ENCODE measurements at places on chromosomes 4 and X.
A peak's percentile ranks its signal among the peaks of the same experiment; 100 is the strongest.

- DNase-seq, result no peak
Observed at GRCh38 chrX:45372151-45372550, 171.5 kb upstream of the DIPK2B start.

DNA sequence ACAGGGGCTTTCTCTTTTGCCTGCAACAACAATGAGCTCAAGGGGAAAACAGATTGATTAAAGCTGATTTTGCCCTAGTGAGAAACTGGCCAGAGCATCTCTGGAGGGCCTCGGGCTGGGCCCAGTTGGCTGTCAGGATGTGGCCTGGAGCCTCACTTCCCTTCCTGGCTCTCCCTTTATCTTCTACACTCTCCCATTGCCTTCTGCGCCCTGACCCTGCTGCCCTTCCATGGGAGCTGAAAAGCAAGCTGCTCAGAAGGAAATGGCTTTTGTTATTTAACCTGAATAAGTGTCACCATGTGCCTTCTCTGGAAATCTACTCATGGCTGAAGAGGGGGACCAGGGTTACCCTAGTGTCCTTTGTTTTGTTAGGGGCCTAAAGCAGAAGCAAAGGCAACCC is 43.8 kb downstream of the NHSL2 start:
- DNase-seq, result no peak

- DNase-seq, result no peak
Observed at GRCh38 chr4:42104521-42104920, 47.9 kb downstream of the BEND4 start.

DNA sequence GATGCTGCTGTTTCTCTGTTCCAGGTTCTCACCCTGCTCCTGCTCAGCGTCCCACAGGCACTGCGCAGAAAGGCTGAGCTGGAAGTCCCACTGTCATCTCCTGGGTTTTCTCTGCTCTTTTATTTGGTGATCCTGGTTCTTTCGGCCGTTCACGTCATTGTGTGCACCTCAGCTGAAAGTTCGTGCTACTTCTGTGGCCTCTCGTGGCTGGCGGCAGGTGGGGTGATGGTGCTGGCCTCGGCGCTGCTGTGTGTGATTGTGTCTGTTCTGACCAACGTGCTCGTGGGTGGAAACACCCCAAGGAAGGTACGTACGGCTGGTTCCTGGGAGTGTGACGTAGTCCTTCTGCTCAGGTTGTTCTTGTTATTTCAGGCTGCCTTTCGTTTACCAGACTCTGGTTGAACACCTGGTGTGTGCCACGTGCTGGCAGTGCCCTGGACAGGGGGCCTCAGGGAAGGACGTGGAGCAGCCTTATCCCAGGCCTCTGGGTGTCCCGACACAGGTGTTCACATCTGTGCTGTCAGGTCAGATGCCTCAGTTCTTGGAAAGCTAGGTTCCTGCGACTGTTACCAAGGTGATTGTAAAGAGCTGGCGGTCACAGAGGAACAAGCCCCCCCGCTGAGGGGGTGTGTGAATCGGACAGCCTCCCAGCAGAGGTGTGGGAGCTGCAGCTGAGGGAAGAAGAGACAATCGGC is 22.8 kb downstream of the PIGG start:
- no peak for DNase-seq

DNA sequence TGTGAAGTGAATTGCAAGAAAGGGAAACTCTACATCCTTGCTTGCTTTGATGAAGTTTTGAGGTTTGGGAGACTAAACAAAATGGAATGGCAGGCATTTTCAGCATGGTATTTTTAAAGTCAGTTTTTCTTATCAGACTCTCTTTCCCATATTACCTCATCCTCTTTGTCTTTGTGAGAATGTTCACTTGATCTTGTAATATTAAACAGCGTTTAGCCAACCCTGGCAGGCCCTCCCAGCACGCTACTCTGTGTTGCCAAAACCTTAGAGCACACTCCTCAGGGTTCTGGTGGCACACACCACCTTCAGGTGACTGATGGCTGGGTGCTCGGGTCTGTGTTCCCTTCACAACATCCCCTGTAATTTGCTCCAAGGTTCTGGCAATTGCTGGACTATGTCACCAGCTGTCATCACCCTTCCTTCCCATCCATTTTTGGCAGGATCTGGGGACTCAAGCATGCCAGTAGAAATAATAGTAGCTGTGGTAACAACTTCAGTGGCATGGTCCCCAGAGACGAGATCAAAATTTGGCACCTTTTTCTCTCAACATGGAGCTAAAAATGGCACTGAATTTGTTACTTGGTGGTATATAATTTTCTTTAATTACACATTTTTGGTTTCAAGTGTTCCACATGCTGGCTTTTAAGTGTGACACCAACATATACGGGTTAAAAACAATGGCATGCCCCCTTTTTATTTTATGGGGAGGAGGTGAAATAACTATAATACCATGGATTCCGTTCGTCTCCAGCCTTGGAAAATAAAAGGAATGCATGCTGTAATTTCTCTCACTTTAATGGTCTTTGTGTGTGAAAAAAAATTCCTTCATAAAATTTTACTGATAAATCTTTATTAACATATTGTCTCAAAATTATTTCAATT is 273.1 kb downstream of the DCTD start:
- DNase-seq, result peak; percentile 77

DNA sequence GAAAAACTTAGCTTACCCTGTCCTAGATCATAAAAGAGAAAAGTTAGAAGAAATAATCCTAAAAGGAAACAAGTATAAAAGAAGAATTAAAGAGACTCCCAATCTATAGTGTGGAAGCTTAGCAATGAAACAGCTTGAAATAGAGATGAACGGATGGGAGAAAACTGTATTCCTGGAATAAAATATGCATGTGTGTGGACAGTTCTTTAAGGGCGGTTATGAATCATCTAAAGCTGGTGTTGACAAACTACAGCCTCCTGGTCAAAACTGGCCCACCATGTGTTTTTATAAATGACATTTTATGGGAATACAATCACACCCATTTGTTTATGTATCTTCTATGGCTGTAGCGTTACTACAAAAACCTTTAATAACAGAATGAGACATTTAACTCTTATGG is 69.4 kb downstream of the OR13H1 start:
- no peak for DNase-seq

DNA sequence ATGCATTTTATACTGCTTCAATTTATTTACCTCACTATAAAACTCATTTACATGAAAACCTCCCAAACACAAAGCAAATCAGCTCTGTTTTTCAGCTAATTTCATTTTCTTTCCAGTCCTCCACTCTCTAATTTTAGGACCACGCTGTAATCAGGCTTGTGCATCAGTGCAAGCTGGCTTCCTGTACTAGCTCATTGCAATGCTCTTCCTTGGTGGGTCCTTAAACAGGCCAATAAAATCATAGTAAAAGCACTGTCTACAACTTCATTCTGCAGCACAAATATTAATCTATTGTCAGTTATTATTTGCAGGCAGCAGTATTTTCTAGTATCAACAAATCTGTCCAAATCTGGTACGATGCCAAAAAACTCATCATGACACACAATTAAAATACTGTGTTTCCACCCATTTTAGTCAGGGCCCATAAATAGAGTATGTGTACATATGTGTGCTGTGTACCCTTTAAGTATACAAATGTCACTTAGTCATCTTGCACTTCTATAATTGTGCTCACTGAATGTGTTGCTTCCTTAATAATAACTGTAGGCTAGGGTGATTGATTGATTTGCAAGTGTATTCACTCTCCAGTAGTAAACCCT is 178.2 kb upstream of the HCCS start:
- no peak for DNase-seq

Measured in renal cortical epithelial cell (primary cell).